ENCODE measurements at places on chromosomes 2 and 18.

- no peak for DNase-seq
Observed at GRCh38 chr2:209426432-209426831, 2.6 kb downstream of the MAP2 start.

- peak; percentile 57 for DNase-seq
Observed at GRCh38 chr2:177906041-177906718, 166.4 kb downstream of the PDE11A start.

DNA sequence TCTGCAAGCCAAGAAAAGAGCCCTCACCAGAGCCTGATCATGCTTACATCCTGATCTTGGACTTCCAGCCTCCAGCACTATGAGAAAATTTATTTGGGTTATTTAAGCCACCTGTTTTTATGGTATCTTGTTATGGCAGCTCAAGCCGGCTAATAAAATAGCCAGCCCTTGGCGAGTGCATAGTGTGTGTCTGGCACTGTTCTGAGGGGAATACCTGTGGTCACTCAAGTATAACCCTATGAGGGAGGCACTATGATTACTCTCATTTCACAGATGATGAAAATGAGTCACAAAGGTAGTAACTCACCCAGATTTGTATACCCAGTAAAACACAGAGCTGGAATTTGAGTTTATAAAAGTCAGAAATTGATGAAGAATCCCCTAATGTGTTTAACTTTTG lies 556.9 kb upstream of the SETBP1 start:
- no peak for DNase-seq

GRCh38 chr2:74648009-74648443 lies at the start of gene M1AP:
Gene M1AP, minus strand, starts transcription at chr2:74648330. Its CDS starts 8,055 bp downstream, at chr2:74640275.
- DNase-seq = no peak

GRCh38 chr18:76343938-76344569 lies 151.0 kb downstream of the ZNF516 start:
- no peak for DNase-seq

DNA sequence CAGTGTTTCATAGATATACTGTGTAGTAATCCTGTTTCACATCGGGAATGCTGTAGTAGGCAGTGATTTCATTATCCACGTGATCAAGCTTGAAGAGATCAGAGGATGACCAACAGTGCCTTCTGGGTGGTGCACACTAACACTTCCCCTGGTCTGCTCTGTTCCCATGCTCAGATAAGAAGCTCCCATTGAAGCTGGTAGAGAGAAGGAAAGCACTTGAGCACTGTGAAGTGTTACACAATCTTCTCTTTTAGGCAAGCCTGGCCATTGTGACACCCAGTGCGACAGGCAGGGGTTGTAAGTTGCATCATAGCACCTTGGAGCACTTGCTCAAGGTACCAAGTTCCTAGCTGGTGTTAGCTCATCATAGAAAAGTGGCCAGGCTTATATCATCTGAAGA lies 30.6 kb upstream of the GPD2 start:
- peak; percentile 74 for DNase-seq
